Chondrocyte (in vitro differentiated cells): ENCODE measurements at places on chromosomes 5 and 9.

GRCh38 chr5:127358284-127358683 lies 67.7 kb downstream of the MEGF10 start:
- no peak for DNase-seq

GRCh38 chr5:132470596-132470995 lies 20.0 kb downstream of the IRF1 start:
- DNase-seq: peak; percentile 80

- DNase-seq: no peak
Measured at GRCh38 chr5:15703901-15704300, 203.9 kb downstream of the FBXL7 start.

DNA sequence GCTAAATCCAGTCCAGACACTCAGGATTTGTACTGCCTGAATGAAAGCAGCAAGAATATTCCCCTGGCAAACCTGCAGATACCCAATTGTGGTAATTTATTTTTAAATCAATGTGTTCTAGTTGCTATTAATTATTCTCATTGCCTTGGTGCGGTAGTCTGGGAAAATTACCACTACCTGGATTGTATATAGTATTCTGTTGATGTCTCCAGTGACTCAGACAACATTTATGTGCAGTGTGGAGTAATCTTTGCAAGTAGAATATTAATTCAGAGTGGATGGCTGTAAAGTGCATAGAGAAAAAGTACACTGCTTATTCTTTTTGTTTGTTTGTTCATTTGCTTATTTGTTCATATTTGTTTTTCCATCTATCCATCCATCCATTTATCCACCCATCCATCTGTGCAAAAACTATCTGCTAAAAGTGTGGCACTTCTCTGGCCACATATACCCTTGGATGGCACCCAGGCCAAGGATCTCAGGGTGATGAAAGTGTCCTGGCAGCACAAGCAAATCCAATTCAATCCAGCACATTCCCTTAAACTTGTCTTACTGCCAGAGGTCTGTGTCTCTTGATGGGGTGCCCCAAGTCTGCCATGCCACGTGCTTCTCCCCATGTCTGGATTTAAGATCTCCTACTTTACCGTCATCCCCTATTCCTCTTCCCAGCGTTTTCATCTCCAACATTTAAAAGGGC lies 41.3 kb downstream of the NTRK2 start:
- DNase-seq: no peak

GRCh38 chr5:1831677-1832313 lies 30.6 kb downstream of the NDUFS6 start:
- DNase-seq: peak; percentile 70

DNA sequence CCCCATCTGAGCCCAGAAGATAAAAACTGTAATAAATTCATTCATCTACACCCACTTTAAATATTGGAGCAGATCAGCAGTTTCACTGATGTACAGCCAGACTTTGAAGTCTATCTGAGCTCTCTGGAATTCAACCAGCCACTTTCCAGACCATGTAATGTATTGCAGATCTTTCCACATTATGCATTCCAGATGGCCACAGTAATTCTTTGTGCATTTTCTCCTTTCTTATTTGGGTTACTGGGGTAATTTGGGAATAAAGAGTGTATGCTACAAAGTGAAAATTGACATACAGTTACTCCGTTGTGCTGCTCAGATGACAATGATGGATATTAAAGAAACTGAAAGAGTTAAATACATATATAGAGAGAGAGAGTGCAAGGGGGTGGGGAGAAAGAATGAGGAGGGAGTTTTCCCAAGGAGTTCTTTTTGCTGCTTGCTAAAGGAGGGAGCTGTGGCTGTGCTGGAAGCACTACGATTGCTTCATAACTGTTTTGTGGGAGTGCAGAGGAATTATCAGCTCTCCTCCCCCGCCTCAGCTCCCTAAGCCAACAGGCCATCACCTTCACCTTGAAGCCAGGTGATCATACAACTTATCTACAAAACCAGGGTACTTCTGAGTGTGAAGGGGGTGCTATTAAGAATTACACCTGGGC lies 152.8 kb downstream of the GAS1 start:
- no peak for DNase-seq

- no peak for DNase-seq
Measured at GRCh38 chr5:74116266-74116665, 490.3 kb downstream of the ARHGEF28 start.

- no peak for DNase-seq
Measured at GRCh38 chr9:69834056-69834455, 13.4 kb downstream of the CFAP95 start.

DNA sequence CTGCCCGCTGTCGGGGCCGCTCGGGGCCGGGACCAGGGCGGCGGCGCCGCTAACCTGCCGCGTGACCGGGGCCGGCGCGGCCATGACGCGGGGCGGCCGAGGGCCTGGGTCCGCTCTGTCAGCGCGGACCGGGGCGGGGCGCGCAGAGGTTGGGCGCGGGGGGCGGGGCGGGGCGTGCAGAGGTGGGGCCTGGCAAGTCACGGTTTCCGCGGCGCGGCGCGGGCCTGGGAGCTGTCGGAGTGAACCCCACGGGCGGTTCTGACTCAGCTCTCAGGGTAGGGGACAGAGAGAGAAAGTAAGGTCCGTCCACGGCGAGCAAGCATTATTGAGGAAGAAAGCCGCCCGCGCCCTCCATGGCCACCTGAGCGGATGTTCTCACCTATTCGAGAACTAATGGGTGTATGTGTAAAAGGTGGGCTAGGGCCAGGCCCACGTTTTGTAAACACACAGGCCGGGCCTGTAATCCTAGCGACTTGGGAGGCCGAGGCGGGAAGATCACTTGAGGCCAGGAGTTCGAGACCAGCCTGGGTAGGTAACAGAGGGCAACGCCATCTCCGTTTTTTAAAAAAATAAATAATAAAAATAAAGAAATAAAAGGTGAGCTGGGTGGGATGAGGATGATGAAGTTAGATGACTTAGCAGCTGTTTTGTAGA lies at the start of gene PRXL2C:
PRXL2C (minus strand) TSS at position 120 of the 654 bp plus-strand sequence; CDS start at position 84, 36 bp downstream.
- no peak for DNase-seq

DNA sequence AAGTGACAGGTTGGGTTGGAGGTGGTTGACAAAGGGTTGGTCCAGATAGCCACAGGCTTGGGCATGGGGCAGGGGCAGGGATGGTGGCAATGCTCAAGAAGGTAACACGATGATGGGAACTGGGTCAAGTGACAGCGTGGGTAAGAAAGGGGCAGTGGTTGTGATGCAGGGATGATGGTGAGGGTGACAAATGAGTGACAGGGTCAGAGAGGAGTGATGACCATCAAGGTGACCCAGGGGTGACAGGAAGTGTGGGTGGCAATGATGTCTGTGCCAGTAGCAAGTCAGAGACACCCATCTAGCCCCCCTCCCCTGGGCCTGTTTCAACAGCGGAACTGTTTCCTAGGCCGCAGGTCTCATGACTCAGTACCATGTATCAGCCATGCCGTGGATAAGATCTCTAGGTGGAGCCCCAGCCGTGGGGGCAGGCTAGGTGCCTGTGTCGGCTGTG lies 20.5 kb downstream of the AQP3 start:
- DNase-seq: no peak

DNA sequence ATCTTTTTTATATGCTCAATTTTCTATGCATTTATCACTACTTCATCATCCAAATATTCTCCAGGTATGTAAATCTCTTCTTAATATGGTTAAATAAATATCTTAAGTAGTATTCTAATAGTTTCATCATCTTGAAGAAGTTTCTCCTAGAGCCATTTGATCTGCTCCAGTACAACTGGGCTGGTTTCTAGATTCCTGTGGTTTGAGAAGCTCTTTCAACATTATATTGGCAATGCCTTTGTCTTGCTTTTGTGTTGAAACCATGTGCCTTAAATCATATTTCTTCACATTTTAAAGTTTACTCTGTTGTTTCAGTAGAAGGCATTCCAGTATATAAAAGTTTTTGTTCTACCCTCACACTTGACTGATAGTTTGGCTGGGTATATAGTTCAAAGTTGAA lies 27.6 kb downstream of the MBLAC2 start:
- DNase-seq: no peak

GRCh38 chr5:136028782-136029742 lies at the start of gene TGFBI:
TGFBI (plus strand) TSS chr5:136028988; CDS start chr5:136029056, 68 bp downstream.
- DNase-seq: no peak

- no peak for DNase-seq
Measured at GRCh38 chr9:128243215-128244018, 32.4 kb downstream of the GOLGA2 start.

- DNase-seq: no peak
Measured at GRCh38 chr5:151477101-151477500, 29.7 kb downstream of the SLC36A1 start.

- DNase-seq: no peak
Measured at GRCh38 chr5:128197896-128198522, 114.4 kb downstream of the SLC12A2 start.

DNA sequence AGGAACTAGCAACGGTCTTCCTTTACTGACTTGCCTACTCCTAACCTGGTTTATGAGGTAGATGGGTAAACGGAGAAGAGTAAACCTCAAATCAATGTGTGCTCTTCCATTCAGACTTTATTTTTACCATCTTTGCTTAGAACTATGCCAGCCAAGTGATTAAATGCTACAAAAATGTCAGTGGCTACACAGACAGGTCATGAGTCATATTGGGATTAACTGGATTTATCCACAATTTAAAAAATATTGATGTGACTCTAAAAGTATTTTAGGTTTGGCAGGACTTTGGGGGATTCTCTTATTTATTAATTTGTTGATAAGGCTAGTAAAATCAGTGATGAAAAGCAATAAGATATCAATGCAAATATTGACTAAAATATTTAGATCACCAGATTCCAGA lies 275.0 kb downstream of the PLK2 start:
- DNase-seq: no peak

DNA sequence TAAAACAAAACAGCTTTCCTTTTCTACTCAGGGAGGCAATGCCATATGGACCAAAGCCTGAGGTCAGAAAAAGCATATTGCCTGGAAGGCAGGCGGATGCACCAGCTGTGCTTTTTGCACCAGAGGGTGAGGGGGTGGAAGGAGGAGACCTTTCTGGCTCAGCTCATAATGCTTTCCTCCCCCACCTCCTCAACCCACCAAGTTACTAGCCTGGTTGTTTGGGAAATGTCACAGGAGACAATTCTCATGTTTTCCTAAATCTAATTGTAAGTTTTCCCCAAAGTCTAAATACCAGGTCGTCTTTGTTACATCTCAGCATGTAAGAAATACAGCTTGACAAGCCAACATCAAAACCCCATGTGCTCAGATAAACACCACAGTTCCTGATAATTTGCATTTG lies 72.6 kb upstream of the DMRTA1 start:
- no peak for DNase-seq

- DNase-seq: no peak
Measured at GRCh38 chr9:137453643-137454081, 5.5 kb downstream of the NSMF start.

GRCh38 chr5:110851357-110851756 lies 112.5 kb downstream of the SLC25A46 start:
- no peak for DNase-seq

DNA sequence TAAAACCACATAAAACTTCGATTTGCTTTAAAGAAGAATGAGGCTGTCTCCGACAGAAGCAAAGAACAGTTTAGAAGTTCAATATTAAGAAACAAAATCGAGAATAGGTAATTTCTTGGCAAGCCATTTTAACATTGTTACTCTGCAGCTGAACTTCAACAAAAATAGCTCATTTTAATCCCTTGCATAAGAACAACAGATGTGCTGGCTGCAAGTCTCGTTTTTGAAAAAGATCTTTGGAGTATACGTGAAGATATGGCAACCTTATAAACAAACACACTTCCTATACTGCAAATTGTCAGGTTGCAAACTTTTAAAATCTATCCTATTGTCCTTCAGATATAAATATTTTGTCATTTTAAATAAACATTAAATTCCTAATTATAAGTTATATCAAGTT lies 71.5 kb downstream of the FBN2 start:
- DNase-seq: no peak

- DNase-seq: no peak
Measured at GRCh38 chr5:95973793-95974325, 12.2 kb upstream of the ELL2 start.

GRCh38 chr5:116091416-116091815 lies 6.6 kb downstream of the COMMD10 start:
- DNase-seq: no peak

GRCh38 chr5:13359344-13359743 lies 585.1 kb downstream of the DNAH5 start:
- no peak for DNase-seq

DNA sequence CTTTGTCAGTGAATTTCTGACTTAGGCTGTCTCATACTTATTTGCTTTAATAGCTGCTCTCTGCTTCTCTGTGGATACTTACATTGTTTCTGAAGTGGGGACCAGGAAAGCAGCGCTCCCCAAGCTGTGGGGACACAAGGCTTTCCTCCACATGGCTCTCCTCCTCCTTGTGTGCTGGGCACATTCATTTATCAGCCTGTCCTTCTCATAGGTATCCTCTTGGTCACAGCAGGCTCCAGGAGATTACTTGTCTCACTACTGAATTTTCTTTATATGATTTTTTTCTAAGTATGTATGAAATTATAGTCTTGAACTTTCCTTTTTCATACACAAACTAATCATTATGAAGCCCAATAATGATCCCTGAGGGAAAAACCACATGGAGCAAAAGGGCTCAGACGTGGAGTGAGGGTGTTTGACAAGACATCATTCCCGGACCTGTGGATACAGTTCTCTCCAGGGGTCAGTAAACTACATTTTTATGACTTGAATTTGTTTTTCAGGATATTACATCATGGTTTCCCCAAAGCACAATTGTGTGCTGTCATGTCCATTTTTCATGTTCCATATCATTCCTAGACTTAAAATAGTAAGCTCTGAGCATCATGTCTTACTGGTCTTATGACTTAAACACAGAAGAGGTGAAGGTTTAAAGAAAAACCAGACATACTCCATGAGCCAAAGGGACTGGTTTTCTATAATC lies 234.5 kb downstream of the PCSK1 start:
- no peak for DNase-seq

DNA sequence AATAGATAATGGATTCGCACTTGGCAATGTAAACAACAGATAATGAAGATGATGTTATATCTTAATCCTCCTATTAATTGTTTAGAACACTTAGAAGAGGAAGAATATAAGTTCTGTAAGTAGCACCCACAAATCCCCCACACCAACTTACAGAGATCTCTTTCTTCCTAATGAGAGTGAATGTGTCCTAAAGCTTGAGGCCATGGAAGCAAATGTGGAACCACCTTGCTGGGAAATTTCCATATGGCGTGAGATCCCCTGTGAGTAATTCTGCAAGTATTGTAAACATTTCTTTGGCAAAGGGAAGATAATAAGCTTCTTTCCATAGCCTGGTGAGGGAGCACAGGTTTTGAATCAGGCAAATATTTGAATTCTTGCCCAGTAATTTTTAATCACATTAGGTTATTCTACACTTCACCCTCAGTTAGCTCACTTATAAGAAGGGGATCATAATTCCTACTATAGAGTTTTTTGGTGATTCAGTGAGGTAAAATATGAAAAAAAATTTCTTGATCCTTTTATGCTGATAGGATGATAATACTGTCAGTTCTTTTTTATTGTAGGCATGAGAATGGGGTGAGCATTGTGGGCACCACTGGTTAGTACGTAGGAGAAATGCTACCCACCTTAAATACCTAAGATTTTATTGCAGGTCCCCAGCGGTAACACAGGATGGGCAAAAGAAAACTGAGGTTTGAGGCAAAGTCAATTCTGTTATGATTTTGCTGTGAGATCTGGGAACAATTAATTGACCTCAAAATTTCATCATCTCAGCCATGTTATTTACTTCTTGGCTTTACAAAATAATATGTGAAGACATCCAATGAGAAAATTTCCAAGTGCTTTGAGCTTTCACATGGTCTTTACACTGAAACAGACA lies 574.8 kb downstream of the PSAT1 start:
- no peak for DNase-seq

GRCh38 chr5:9394221-9394620 lies 151.7 kb downstream of the SEMA5A start:
- no peak for DNase-seq
